ENCODE measurements at places on chromosomes 16 and 17.

DNA sequence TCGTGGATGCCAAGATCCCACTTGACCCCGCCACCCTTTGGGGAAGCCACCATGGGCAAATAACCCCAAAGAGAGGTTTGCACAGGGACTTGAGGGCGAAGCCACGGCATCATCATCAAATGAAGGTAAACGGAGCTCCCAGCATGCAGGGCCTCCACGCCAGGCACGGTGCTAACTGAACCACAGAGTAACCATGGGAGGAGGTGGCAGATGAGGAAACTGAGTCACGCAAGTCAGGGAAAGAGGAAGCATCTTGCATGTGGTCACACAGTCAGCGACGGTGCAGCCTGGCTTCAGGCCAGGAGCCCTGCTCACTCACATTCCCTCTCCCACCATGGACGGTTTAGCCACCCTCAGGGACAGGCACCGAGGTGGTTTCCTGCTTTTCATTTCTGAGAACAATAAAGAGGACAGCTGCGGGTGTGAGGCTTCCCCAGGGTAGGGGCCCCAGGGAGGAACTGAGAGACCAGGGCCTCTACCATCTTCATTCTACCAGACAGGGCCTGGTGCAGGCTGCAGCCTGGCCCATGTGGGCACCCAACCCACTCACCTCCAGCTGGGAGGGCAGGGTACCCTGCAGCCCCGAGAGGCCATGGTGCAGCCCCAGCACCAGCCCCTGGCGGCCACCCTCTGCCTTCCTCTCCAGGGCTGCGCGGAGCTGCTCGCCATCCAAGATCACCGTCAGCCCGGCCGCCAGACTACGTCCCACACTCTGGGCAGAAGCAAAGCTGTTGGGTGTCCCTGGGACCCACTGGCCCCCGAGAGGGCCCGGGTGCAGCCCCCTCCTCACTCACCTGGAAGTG is 78.3 kb downstream of the RMI2 start:
- no peak overlapping the region for H3K27ac ChIP-seq
- DNase-seq = no peak

GRCh38 chr17:37109731-37110710 is 161.3 kb downstream of the AATF start:
- no peaks in the 10 kb centered on the region for H3K27me3 ChIP-seq
- H3K4me1 ChIP-seq = no peaks in the 10 kb centered on the region
- H3K27ac ChIP-seq = no peak overlapping the region
- peaks cover 46% of the 10 kb centered on the region for H3K36me3 ChIP-seq

DNA sequence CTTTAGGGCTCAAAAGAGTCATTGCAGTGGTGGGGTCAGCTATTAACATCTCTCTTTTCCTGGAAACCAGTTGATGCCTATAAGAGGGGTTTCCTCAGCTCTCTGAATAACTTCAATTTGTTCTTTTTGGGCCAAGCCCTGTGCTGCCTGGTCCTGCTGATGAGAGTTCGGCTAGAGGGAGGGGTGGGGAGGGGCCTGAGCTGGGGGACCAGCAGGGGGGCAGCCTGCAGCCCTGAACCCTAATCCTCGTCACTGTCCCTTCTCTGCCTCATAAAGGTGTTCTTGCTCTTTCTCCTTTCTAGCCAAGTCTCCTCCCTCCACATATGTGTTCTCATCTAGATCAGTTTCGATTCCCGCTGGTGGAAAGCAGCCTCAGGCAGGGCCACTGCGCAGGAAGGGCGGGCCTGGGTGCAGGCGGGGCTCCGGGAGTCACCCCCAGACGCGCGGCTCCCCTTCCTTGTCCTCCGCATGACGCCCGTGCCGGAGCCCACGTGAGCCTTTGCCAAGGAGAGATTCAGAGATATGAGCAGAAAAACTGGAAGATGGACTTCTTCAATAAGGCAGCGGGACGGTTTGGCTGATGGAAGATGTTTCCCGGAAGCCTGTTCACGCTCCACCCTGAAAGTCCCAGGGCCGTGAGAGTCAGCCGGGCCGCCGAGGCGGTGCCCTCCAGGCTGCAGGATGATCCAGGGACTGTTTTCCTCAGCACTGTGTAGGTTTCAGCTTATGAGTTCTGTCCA is 15.0 kb upstream of the RHOT1 start:
- peaks cover 17% of the 10 kb centered on the region for H3K4me1 ChIP-seq
- H3K4me3 ChIP-seq = peak overlapping the region; percentile 86
- H3K36me3 ChIP-seq = peaks cover 7% of the 10 kb centered on the region
- no peaks in the 10 kb centered on the region for H3K27me3 ChIP-seq
- H3K27ac ChIP-seq = peak overlapping the region; percentile 77
- DNase-seq = peak; percentile 78

- no peak for DNase-seq
- peaks cover 16% of the 10 kb centered on the region for H3K36me3 ChIP-seq
- no peaks in the 10 kb centered on the region for H3K27me3 ChIP-seq
- H3K27ac ChIP-seq = no peak overlapping the region
Observed at GRCh38 chr17:80820331-80820730, 171.3 kb upstream of the CHMP6 start.

- no peaks in the 10 kb centered on the region for H3K27me3 ChIP-seq
- no peak for DNase-seq
- H3K4me3 ChIP-seq = no peak overlapping the region
- H3K36me3 ChIP-seq = no peaks in the 10 kb centered on the region
- peaks cover 15% of the 10 kb centered on the region for H3K4me1 ChIP-seq
Observed at GRCh38 chr17:42436391-42436790, 13.3 kb upstream of the CAVIN1 start.

GRCh38 chr16:86722970-86723369 is 144.6 kb downstream of the FOXL1 start:
- peaks cover 3% of the 10 kb centered on the region for H3K36me3 ChIP-seq
- no peak overlapping the region for H3K27ac ChIP-seq
- DNase-seq = no peak

GRCh38 chr16:56744996-56745640 is 15.2 kb downstream of the NUP93 start:
- no peak overlapping the region for H3K27ac ChIP-seq
- peaks cover 14% of the 10 kb centered on the region for H3K4me1 ChIP-seq
- DNase-seq = no peak
- no peaks in the 10 kb centered on the region for H3K27me3 ChIP-seq
- H3K4me3 ChIP-seq = no peak overlapping the region

- no peak overlapping the region for H3K27ac ChIP-seq
- H3K36me3 ChIP-seq = peaks cover 45% of the 10 kb centered on the region
- H3K4me1 ChIP-seq = peaks cover 5% of the 10 kb centered on the region
Observed at GRCh38 chr17:39548494-39549225, 59.1 kb downstream of the NEUROD2 start.

DNA sequence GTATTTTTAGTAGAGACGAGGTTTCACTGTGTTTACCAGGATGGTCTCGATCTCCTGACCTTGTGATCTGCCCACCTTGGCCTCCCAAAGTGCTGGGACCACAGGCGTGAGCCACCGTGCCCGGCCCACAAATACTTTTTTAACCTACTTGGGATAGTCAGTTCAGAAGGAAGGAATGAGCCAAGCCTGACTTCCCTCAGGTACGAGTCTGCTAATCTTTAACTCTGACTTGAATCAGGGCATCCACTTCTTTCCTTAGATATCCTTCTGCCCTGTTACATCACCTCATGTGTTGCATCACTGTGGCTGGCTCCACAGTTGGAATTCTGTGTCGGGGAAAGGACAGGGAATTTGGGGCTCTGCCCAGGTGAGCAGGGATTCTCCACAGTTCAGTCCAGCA is 120.8 kb downstream of the MSI2 start:
- H3K4me1 ChIP-seq = peaks cover 30% of the 10 kb centered on the region
- no peak overlapping the region for H3K27ac ChIP-seq
- peaks cover 12% of the 10 kb centered on the region for H3K36me3 ChIP-seq

- DNase-seq = no peak
- no peaks in the 10 kb centered on the region for H3K36me3 ChIP-seq
Observed at GRCh38 chr17:35773679-35774425, 13.2 kb downstream of the C17orf50 start.

DNA sequence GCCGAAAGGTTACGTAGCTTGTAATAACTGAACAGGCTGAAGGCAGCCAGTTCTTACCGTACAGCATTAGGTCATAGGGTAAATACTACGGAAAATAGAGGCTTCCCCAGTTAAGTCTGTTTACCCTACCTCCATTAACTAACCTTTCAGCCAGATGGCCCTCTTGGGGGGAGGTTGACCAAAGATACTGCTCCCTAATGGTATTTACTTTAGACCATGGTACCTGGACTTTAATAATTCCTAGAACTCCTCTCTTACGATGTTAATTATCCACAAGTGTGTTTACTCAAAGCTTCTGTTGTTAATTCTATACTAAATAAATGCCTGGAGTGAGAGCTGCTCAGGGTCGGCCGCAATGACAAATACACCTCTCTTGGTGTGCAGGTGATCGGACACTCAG is 9.8 kb upstream of the ADAT1 start:
- H3K27ac ChIP-seq = no peak overlapping the region
- H3K36me3 ChIP-seq = peaks cover 62% of the 10 kb centered on the region

- H3K27ac ChIP-seq = no peak overlapping the region
- H3K36me3 ChIP-seq = no peaks in the 10 kb centered on the region
- no peaks in the 10 kb centered on the region for H3K4me1 ChIP-seq
- no peak for DNase-seq
Observed at GRCh38 chr17:13647543-13648021, 45.9 kb upstream of the HS3ST3A1 start.

DNA sequence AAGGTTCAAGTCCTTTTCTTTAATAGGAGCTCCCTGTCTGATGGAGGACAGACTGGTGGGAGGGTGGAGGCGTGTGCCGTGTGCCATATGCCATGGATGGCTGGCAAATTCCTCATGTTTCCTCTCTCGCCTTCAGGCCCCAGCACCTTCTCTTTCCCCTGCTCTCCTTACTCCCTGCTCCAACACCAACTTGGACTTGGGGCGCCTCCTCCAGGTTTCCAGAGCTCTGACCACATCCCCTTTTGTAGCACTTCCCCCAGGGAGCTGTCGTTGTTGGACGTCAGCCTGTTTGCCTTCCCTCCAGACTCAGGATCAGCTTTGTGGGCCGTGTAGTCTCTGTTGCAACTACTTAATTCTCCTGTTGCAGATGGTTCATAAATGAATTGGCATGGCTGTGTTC is 30.7 kb downstream of the TMC7 start:
- H3K27me3 ChIP-seq = no peaks in the 10 kb centered on the region
- H3K4me3 ChIP-seq = no peak overlapping the region
- no peak overlapping the region for H3K27ac ChIP-seq
- H3K4me1 ChIP-seq = no peaks in the 10 kb centered on the region

GRCh38 chr16:46711106-46712058 is 21.9 kb downstream of the ORC6 start:
- no peak for DNase-seq
- no peaks in the 10 kb centered on the region for H3K4me1 ChIP-seq
- no peak overlapping the region for H3K27ac ChIP-seq
- H3K36me3 ChIP-seq = no peaks in the 10 kb centered on the region

DNA sequence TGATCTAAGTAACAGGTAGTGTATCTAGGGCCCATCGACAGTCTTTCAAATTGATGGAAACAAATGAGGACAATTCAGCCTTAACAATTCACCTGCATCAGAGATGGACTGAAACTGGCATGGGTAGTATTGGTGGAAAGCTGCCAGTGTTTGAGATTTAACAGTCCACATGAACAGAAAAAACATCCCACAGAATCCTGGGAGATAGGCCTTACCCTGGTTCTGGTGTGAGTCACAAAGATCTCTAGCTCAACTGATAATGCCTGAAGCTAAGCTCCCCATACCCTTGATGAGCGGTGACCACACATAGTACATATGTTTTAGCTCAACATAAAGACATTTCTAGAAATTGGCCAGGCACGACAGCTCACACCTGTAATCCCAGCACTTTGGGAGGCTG is 21.9 kb downstream of the CRK start:
- H3K4me1 ChIP-seq = no peaks in the 10 kb centered on the region
- DNase-seq = no peak
- H3K36me3 ChIP-seq = peaks cover 25% of the 10 kb centered on the region

GRCh38 chr17:43832976-43833829 is at the start of gene MPP3:
Gene MPP3, minus strand, starts transcription at chr17:43833146. Its CDS starts 1,240 bp downstream, at chr17:43831906.
- peak; percentile 87 for DNase-seq
- H3K36me3 ChIP-seq = peaks cover 40% of the 10 kb centered on the region
- peak within 1 kb of the TSS; percentile 69 for H3K27ac ChIP-seq
- peaks cover 8% of the 10 kb centered on the region for H3K27me3 ChIP-seq

DNA sequence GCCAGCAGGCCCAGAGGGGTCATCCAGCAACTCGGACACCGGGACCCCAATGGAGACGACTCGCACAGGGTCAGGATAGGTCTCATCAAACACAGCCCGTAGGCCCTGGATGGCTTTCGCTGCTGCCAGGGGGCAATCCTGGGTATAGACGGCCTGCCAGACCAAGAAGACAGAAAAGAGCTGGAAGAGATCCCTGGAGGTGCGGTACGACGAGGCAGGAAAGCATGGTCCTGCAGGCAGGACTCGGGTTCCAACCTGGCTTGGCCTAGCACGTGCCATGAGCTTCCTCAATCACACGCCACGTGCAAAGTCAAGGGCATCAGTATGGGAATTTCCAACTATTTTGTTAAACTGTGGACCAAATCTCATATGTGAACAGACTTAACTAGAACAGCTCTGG is 6.3 kb upstream of the EXOSC6 start:
- no peaks in the 10 kb centered on the region for H3K4me1 ChIP-seq

GRCh38 chr16:50388496-50388895 is 19.7 kb upstream of the BRD7 start:
- H3K4me1 ChIP-seq = no peaks in the 10 kb centered on the region
- peaks cover 70% of the 10 kb centered on the region for H3K27me3 ChIP-seq
- H3K36me3 ChIP-seq = no peaks in the 10 kb centered on the region

DNA sequence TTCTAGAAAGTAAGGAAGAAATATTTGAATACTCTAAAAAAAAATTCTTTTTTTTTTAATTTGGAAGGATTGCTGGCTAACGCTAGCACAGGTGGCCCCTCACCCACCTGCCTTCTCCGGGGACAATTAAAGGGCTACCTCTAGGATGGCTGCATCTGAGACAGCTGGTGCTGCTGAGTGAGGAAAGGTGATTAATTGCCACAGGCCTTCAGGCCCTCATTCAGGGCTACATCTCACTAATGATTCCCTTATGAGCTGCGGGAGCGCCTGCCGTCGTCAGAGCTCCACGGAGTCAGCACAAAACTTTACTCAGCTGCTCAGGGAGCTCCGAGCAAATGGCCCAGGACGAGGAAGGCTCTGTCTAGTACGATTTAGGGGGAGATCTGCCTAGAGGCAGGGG is 27.0 kb upstream of the AKTIP start:
- no peaks in the 10 kb centered on the region for H3K36me3 ChIP-seq
- H3K27me3 ChIP-seq = peaks cover 41% of the 10 kb centered on the region
- no peak for DNase-seq
- no peak overlapping the region for H3K27ac ChIP-seq
- no peaks in the 10 kb centered on the region for H3K4me1 ChIP-seq
- no peak overlapping the region for H3K4me3 ChIP-seq

- peak; percentile 81 for DNase-seq
- H3K27ac ChIP-seq = no peak overlapping the region
Observed at GRCh38 chr16:54957403-54958166, 26.9 kb downstream of the IRX5 start.
